ENCODE measurements at places on chromosomes 3 and 15.
A peak's percentile ranks its signal among the peaks of the same experiment; 100 is the strongest.

GRCh38 chr15:48289628-48290027, 41.6 kb upstream of the DUT start:
- no peak for DNase-seq

DNA sequence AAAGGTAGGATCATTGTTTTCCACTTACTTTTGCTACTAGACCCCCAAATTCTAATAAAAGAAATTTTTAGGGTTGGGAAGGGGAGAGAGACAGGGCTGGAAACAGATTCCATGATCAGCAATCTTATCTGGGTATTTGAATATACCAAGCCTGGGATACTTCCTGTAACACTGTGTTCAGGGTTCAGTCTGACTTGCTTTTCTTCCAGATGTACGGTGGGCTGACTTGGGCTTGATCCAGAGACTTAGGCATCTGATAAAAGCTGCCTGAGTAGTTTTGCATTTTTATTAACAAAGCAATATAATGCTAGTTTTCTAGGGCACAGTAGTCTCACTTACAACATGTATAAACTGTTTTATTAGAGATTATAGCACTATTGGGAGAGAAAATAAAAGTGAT, 49.2 kb downstream of the KCNMB2 start:
- no peak for DNase-seq

DNA sequence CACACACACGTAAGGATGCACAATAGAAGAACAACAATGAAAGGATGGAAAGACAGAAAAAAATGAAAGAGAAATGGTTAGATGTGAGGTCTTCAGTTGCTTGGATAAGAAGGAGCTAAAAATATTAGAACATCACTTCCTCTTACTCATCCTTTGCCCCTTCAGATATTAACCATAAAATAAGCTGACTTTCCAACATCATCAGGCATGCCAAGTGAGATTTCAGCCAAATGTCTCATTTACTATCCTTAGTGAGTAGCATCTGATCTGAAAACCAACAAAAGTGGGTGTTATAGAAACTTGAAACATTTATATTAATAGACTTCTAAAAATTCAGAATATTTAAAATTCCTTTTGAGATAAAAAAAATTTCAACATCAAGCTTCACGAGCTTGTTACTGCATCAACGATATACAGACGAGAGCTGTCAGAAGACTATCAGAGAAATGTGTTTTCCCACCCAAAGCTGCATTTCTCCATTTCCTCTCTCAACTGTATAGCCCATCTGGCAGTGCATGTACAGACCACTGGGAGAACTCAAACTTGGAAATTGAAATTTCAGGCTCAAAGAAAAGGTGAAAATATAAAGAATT, 25.4 kb upstream of the LSAMP start:
- no peak for DNase-seq

- DNase-seq: no peak
Measured at GRCh38 chr3:172591876-172592771, 68.9 kb upstream of the TNFSF10 start.

DNA sequence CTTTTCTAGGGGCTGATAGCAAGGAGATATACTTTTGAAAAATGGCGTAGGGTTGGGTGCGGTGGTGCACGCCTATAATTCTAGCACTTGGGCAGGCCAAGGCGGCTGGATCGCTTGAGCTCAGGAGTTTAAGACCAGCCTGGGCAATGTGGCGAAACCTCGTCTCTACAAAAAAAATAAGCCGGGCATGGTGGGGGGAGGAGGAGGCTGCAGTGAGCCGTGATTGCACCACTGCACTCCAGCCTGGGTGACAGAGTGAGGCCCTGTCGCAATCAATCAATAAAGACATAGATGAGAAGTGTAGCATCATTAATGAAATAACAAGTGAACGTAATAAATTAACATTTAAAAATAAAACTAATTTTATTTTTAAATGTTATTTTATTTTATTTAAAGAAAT, 134.6 kb downstream of the SLCO3A1 start:
- no peak for DNase-seq

GRCh38 chr3:17456046-17456445, 286.4 kb downstream of the TBC1D5 start:
- DNase-seq: no peak

GRCh38 chr15:62482785-62483429, 317.8 kb upstream of the C2CD4B start:
- DNase-seq: peak; percentile 15

DNA sequence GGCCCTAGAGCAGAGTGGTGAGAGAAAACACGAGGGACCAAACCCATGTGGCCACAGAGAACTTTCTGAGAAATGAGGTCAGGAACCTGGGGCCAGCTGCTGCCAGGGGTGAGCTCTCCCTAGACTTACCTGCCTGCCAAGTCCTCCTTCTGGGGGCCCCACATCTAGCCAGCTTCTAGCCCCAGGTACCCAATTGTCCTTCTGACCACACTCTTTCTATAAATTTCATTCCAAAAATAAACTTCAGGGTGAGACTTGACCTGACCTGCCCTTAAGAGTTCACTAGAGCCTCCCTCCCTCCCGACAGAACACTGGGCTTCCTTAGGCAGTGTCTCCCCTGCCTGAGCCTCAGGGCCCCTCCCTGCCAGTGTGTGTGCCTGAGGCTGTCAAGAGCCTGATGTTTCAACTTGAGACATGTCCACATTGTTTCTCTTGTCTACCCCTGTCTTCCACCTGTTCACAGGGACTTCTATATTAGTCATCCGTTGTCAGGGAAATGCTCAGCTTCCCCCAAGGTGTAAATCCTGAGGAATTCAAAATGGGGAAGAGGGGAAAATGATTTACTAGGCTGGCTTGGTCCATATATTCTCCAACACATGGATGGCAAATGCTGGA, 312.8 kb upstream of the TLE3 start:
- DNase-seq: no peak

- no peak for DNase-seq
Measured at GRCh38 chr3:99236576-99236975, 335.1 kb upstream of the DCBLD2 start.

DNA sequence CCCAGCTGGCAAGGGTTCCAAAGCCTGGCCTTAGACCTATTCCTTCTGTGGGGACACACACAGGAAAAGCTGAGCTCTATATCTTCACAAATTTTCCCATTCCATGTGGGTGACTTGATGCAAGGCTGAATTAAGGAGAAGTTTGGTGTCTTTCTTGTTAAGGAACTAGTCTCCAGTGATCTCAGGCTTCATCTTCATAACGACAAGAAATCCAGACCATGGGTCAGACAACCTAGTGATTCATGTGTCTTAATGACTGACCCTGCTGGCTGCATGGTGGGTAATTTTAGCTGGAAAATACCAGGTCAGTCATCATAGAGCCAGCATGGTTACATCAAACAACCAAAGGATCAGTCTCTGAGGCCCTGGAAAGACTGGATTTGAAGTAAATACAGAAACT, 112.7 kb upstream of the SLC4A7 start:
- DNase-seq: no peak

DNA sequence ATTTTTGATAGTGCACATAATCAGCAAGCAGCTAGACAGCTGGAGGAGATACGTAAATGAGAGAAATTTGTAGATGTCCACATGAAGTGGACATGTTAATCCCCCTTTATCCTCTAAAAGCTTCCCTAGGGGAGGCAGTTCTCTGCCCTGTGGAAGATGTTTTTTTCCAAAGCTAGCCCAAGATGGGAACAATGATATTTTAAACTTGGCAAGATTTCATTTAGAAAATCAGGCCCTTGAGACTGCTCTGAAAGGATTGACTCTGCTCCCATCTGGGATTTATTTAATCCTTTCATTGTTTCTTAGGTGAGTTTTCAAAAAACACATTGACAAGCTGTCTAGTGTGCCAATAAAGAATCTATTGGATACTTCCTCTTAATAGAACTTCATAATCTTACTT, 92.0 kb downstream of the SYNPR start:
- no peak for DNase-seq

GRCh38 chr3:50317300-50317699, 5.2 kb downstream of the HYAL2 start:
- no peak for DNase-seq

GRCh38 chr3:123194552-123194951, 7.2 kb upstream of the SEC22A start:
- DNase-seq: no peak

DNA sequence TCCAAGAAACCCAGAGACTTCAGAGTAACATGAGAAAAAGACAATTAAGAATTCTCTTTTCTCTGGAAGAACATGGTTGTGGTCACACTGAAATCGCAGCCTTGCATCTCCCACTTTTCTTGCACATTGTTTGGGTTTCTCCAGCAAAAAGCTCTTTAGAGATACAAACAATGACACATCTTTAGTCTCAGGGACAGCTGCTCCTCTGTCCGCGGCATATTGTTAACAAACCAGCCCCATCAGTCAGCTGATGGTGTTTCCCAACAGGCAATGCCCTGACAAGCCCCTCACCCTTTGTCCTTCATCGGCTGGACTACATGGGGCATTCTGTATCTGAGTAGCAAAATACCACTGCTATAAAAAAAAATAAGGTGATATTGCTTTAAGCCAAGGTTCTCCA, 53.4 kb downstream of the UMPS start:
- no peak for DNase-seq

GRCh38 chr3:124322966-124323365, 331.0 kb upstream of the ROPN1 start:
- no peak for DNase-seq

- no peak for DNase-seq
Measured at GRCh38 chr3:124372775-124373174, 357.5 kb upstream of the UMPS start.

DNA sequence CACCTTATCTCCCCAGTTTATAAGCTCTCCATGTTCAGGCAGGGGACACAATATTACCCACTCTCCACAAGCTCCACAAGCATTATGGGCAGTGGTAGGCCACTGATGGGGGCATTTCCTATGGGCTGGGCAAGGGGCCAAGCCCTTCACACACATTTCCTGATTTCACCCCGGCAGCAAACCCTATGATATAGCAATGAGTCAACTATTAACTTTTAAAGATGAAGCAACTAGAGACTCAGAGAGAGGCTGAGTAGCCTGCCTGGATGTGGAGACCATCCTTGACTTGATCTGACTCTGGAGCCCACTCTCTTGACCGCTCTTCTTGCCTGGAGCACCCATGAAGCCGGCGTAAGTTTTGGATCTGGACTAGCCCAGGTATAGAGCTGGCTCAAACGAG, 27.4 kb downstream of the FOXL2NB start:
- DNase-seq: no peak

DNA sequence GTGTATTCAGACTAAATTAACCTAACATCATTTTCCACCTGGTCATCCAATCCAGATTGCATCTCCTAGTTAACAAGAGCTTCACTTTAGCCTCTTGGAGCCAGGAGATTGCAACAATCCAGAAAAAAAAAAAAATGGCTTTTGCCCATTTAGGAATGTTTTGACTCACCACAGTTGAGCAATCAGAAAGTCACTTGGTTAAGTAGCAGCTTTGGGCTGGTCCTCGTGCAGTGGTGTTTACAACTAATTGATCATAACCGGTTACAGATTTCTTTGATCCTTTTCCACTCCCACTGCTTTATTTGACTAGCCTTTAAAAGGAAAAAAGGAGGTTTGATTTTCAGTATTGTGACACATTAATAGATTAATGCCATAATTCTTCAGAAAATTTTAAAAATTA, 688.8 kb upstream of the CCDC54 start:
- DNase-seq: no peak

DNA sequence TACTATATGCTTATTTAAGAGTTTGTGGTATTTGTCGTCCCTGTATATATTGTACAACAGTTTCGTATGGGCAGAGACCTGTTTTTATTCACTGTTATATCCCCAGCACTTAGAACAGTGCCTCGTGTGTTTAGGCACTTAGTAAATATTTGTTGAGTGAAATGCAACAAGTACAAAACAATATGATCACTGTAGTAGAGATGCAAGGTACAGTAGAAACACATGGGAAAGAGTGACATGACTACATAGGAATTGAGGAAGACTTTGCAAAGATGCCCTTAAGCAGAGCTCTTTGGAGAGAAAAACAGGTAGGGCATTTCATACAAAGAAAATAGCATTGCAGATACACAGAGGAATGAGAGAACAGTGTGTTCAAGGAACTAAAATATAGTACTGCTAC, 18.3 kb downstream of the RASA2 start:
- no peak for DNase-seq

GRCh38 chr3:45583021-45583851, 11.3 kb upstream of the LIMD1 start:
- no peak for DNase-seq

DNA sequence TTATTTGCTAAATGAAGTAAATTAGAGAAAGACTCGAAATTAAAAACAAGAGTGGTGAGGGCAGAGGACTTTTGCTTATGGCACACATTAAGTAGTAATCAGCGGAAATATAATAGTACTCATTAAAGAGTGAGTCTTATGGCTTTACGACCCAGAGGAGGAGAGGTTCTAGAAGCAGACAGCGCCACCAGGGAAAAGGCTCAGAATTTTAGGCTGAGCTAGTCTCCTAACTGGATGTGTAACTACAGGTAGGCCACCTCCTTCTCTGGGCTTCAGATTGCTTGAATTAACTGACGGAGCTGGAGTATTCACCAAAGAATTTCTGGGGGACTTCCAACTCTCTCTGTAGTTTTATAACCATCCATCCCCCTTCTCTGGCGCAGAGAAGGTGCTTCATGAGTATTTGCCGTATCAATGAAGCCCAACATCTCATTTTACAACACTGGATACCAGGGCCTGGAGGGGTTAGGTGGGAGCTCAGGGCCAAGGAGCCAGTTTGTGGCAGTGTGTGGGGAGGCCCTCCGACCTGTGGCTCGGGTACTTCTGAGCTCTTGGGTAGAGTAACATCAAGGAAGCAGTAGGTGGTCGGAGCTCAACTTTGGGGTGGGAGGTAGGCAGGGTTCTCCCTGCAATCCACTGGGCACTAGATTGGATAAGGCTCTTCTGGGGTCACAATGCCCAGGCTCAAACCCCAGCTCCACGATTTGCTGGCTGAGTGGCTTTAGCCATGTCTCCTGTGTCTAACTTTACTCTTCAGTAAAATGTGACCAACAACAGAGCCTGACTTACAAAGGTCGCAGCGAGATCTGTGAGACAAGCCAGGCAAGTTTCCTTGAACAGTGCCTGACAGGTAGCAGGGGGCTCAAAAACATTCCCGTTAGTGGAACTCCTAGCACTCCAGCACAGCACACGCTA, 1.1 kb downstream of the CHCHD4 start:
- DNase-seq: no peak

DNA sequence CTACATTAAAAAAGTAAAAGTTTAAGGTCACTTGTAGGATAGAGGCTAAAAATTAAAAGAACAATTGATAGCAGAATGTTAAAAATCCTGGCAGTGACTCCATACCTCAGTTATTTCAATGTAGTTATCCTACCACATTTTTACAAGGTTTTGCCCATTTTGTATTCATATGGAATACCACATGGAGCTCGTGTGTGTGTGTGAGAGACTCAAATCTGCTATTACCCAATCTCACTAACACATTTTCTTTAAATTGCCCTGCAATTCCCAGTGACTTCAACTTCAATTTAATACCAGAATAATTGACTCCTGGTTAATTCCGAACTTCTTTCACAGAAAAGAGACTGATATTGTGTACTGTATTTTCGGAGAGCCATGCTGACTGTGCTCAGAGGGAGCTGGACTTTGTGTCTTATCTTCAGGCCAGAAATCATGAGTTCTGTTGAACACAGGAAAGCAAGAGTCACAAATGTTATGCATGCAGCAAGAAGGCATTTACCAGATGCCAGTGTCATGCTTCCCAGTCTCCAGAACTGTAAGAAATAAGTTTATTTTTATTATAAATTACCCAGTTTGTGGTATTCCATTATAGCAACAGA, 529.0 kb upstream of the NECTIN3 start:
- no peak for DNase-seq
